CD4-positive, alpha-beta memory T cell (primary cell): ENCODE measurements at places on chromosomes 5 and 9.

DNA sequence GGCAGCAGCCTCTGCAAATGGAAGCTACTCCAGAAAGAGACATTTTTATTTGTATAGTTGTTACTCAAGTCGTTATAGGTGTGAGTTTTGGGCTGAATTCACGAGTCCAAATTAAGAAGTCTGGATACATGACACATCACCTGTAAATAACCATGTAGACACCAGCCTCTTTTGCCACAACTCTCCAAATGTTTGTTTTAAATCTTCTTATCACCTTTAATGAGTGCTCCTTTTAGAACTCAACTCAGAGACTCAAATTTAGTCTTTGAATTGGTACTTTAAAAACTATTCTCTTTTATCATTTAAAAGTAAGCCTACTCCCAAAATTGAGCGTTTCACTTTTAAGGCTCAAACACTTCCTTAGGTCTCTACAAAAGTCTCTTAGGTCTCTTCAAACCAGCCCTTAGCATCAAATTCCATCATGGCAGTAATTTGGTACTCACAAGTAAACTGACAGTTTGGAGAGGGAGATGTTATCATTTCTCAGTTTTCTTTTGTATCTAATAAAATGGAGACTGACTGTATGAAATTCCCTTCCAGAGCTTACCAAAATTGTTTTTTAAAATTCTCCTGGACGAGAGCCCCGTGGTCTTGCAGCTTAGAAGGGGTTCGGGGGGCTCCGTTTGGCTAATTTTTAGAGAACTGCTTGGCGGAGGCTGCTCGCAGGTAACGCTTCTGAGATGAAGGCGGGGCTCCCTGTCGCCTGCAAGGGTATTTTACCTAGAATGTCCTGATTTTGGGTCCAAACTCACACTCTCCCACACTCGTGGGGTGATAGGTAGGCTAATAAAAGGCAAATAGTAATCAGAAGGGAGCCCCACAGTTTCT is 194.6 kb downstream of the MEF2C start:
- no peaks in the 10 kb centered on the region for H3K36me3 ChIP-seq
- H3K4me3 ChIP-seq: no peak overlapping the region
- H3K4me1 ChIP-seq: peaks cover 12% of the 10 kb centered on the region
- no peak for DNase-seq
- no peak overlapping the region for H3K27ac ChIP-seq
- H3K27me3 ChIP-seq: peaks cover 95% of the 10 kb centered on the region

DNA sequence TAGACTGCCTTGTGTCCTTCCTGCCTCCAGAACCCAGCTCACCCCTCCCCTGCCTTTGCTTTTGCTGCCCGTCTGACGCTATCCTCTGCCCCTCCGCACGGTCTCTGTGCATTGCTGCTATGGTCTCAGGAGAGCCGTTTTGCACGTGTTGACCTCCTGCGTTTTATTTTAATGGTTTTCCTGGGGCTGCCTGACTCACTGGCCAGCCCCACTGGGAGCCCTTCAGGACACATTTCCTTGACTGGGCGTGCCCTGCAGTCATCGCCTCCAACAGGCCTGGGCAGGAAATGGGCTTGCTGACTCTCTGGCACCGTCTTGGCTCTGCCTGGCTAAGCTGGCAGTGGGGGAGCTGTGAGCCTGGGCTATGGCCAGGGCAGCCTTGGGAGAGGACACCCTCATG is 17.9 kb upstream of the ASS1 start:
- no peak overlapping the region for H3K4me3 ChIP-seq
- no peak overlapping the region for H3K27ac ChIP-seq
- H3K27me3 ChIP-seq: no peaks in the 10 kb centered on the region
- no peaks in the 10 kb centered on the region for H3K36me3 ChIP-seq

DNA sequence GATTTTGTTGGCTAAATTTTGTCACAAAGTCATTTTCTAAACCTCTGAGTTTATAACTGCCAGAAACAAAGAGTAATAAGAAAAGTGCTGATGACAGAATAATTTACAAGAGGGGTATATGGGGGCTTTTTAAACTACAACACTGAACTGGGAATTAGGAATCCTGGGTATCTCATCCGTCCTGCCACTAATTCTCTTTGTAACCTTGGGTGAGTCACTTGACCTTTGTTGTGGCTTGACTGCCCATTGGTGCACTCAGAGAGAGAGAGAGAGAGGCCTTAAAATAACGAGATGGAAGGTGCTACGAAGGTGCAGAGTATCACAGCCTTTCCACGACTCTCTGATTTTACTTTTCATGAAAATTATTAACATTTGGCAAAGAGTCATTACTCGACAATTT is 130.3 kb upstream of the CNTLN start:
- H3K4me3 ChIP-seq: no peak overlapping the region
- no peaks in the 10 kb centered on the region for H3K4me1 ChIP-seq
- no peak overlapping the region for H3K27ac ChIP-seq
- no peaks in the 10 kb centered on the region for H3K36me3 ChIP-seq

- H3K27me3 ChIP-seq: no peaks in the 10 kb centered on the region
- H3K36me3 ChIP-seq: no peaks in the 10 kb centered on the region
- no peak overlapping the region for H3K4me3 ChIP-seq
- no peaks in the 10 kb centered on the region for H3K4me1 ChIP-seq
- DNase-seq: no peak
These were observed 755.4 kb upstream of the CTNND2 start for GRCh38 chr5:12659686-12660085.

DNA sequence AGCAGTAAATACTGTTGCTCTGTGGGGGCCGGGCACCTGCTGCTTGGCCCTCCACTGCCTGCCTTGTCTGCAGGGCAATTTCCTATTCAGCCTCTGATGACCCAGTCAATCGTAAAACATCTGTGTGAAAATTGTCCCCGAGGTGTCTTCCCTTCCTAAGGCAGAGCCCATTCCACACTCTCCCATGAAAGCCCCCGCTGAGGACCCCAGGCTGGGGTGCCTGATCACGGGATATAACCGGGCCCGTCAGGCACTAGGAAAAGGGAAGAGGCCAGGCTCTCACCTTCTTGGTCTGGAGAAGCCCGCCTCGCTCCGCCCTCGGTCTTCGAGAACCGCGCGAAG is 27.2 kb upstream of the SCGB3A1 start:
- no peak for DNase-seq
- H3K4me1 ChIP-seq: no peaks in the 10 kb centered on the region
- H3K36me3 ChIP-seq: no peaks in the 10 kb centered on the region
- H3K27me3 ChIP-seq: no peaks in the 10 kb centered on the region
- H3K27ac ChIP-seq: no peak overlapping the region

- peaks cover 35% of the 10 kb centered on the region for H3K4me1 ChIP-seq
- H3K4me3 ChIP-seq: no peak overlapping the region
- no peak overlapping the region for H3K27ac ChIP-seq
- H3K27me3 ChIP-seq: no peaks in the 10 kb centered on the region
- no peaks in the 10 kb centered on the region for H3K36me3 ChIP-seq
These were observed 35.3 kb downstream of the PFDN1 start for GRCh38 chr5:140267559-140268018.

DNA sequence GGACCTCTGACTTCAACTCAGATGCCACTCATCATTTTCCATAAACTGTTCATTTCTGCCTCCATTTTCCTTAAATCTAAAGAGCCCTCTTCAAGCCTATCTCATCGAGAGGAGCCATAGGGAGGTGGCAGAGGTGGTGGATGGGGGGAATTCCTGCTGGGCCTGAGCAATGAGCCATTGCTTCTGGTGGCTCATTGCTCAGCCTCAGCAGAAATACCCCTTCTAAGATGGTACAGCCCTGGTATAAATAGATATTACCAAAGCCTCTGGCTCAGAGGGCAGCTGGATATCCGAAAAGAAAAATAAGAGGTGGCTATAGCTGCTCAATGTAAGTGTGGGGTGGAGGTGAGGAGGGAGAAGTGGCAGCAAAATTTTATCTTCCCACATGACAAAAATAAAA is 313.5 kb downstream of the CAAP1 start:
- no peak for DNase-seq
- no peak overlapping the region for H3K4me3 ChIP-seq
- no peaks in the 10 kb centered on the region for H3K36me3 ChIP-seq

- H3K27ac ChIP-seq: no peak overlapping the region
- H3K4me1 ChIP-seq: peaks cover 12% of the 10 kb centered on the region
- H3K27me3 ChIP-seq: no peaks in the 10 kb centered on the region
- H3K4me3 ChIP-seq: no peak overlapping the region
- DNase-seq: no peak
These were observed 43.8 kb downstream of the STOM start for GRCh38 chr9:121326130-121326838.

- H3K27ac ChIP-seq: no peak overlapping the region
- DNase-seq: no peak
- H3K36me3 ChIP-seq: no peaks in the 10 kb centered on the region
- no peaks in the 10 kb centered on the region for H3K4me1 ChIP-seq
- no peak overlapping the region for H3K4me3 ChIP-seq
These were observed 2118.9 kb downstream of the MAT2B start for GRCh38 chr5:165624166-165624946.

GRCh38 chr9:108182950-108183381 is 672.8 kb downstream of the ACTL7B start:
- H3K27ac ChIP-seq: no peak overlapping the region
- no peaks in the 10 kb centered on the region for H3K27me3 ChIP-seq
- H3K36me3 ChIP-seq: no peaks in the 10 kb centered on the region
- no peak for DNase-seq
- no peak overlapping the region for H3K4me3 ChIP-seq

GRCh38 chr5:27220752-27221151 is 182.4 kb upstream of the CDH9 start:
- no peak overlapping the region for H3K4me3 ChIP-seq
- H3K27me3 ChIP-seq: no peaks in the 10 kb centered on the region
- H3K27ac ChIP-seq: no peak overlapping the region
- H3K36me3 ChIP-seq: no peaks in the 10 kb centered on the region

DNA sequence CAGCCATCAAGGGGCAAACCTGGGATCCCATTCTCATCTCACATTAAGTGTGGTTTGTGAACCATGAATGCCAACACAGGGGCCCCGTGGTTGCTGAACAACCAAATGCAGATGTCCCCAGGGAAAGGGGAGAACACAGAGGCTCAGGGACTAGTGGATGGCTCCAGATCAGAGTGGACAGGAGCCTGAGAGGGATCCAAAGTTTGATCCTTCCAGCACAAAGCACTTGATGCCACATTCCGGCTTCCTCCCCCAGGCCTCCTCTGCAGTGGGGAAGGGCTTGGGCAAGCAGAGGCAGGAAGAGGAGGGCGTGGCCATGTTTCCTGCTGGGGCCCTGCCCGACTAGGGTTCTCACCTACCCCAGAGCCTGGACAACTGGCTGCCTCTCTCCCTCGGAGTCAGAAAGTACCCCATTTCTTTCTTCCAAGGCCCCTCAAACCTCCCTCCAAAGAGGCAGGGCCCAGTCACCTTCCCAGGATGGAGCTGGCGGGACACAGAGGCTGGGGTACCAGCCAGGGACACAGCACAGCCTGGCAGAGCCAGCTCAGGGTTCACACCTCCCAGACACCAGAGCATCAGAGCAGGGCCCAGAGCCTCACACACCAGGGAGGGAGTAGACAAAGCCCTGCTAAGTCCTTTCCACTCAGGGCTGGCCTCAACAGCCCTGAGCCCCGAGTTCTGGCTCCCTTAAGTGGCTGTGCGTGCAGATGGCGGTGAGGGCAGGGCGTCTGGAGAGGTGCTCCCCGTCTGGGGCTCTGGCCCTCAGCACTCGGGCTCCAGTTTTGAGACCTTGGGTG is 4.3 kb upstream of the RNF44 start:
- peaks cover 66% of the 10 kb centered on the region for H3K4me1 ChIP-seq
- no peaks in the 10 kb centered on the region for H3K27me3 ChIP-seq
- peak overlapping the region; percentile 86 for H3K27ac ChIP-seq
- DNase-seq: peak; percentile 82
- H3K36me3 ChIP-seq: no peaks in the 10 kb centered on the region

DNA sequence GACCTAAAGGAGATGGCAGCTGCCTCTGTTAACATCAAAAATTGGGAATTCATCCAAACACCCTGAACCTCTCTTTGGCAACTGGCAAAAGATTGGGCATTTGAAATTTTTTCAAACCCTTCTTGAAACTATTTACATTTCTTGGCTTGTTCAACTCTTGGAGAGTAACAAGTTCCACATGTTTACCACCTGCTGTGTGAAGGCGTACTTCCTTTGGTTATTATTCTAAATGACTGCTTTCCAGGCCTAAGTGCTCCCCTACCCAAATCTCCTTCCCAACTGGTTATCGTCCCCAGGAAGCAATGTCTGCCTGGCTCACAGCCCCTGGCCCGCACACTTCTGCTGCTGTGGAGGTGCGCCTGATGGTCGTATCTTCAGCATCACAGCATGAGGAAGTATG is 422.7 kb downstream of the DMAC1 start:
- H3K36me3 ChIP-seq: no peaks in the 10 kb centered on the region
- no peak overlapping the region for H3K4me3 ChIP-seq

GRCh38 chr5:82610686-82611085 is 332.5 kb upstream of the RPS23 start:
- H3K27ac ChIP-seq: no peak overlapping the region
- no peak overlapping the region for H3K4me3 ChIP-seq
- H3K27me3 ChIP-seq: no peaks in the 10 kb centered on the region
- H3K36me3 ChIP-seq: no peaks in the 10 kb centered on the region
- no peaks in the 10 kb centered on the region for H3K4me1 ChIP-seq
- DNase-seq: no peak

DNA sequence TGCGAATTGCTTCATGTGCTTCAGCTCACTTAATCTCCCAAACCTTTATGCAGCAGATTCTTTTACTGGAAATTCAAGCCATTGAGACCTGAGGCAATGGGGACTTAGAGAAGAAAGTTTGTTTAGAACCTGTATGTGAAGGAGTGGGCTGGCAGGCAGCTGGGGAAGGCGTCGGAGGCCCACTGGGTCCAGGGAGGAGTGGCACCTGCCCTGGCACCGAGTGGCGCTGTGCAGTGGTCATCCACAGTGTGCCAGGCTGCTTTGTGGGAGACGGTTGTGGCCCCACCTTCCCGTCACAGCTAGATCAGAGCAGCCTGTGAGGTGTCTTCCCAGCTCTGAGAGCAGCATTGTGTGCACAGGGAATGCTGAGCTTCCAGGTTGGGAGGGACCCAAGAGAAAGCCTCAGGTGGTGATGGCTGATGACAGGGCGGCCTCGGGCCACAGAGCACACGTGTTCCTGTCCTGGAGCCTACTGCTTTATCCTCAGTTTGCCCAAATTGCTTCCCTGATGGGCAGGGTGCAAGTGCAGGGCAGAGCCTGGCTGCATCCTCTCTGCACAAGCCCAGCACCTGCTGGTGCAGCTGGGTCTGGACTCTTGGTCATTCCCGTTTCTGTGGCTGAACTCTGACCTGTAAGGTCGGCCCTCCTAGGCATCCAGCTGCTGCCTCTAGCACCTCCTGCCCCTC is 175.2 kb downstream of the CACNA1B start:
- H3K4me1 ChIP-seq: no peaks in the 10 kb centered on the region
- no peaks in the 10 kb centered on the region for H3K36me3 ChIP-seq

DNA sequence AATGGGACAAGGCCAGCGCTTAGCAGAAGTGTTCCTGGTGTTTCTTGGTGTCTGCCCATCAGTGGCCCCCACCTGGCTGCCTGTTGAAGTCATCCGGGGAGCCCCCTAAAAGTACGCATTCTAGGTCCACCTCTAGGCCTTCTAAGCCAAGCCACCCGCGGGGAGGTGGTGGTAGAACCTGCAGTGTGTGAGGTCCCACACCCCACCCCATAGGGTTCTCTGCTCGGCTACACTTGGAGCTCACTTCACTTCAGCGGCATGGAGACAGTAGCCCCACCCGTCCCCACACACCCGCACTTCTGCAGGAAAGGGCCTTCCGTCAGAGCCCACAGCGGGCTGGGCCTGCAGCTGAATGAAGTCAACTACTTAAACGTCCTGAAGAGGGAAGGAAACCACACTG is 29.6 kb upstream of the FCN2 start:
- no peaks in the 10 kb centered on the region for H3K4me1 ChIP-seq
- H3K4me3 ChIP-seq: no peak overlapping the region
- no peaks in the 10 kb centered on the region for H3K36me3 ChIP-seq

GRCh38 chr9:114055894-114056293 is 22.2 kb downstream of the AMBP start:
- DNase-seq: no peak
- H3K27ac ChIP-seq: no peak overlapping the region
- no peaks in the 10 kb centered on the region for H3K36me3 ChIP-seq
- H3K27me3 ChIP-seq: no peaks in the 10 kb centered on the region
- H3K4me3 ChIP-seq: no peak overlapping the region
